Lung microvascular endothelial cell (primary cell): ENCODE measurements at places on chromosomes 16 and 17.

DNA sequence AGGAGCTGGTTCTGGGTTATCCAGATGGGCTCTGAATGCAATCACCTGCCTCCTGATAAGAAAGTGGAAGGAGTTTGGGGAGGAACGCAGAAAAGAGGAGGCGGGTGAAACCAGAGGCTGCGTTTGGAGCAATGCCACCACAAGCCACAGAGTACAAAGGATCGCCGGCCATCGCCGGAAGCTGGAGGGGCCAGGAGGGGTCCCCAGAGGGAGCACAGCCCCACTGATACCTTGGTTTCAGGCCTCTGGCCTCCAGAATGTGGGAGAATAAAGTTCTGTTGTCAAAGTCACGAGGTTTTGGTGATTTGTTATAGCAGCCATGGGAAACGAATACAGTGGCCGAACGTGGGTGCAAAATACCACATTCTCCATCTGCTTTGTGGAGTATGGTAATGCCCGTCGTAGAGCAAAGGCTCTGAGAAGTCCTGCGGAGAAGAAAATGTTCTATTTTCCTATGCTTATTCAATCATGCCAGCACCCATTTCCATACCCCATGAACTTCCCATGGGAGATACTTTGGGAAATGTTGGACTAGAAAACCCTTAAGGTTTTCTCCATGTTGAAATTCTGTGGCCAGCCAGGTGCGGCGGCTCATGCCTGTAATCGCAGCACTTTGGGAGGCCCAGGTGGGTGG is 51.4 kb downstream of the ZDHHC7 start:
- DNase-seq = no peak

DNA sequence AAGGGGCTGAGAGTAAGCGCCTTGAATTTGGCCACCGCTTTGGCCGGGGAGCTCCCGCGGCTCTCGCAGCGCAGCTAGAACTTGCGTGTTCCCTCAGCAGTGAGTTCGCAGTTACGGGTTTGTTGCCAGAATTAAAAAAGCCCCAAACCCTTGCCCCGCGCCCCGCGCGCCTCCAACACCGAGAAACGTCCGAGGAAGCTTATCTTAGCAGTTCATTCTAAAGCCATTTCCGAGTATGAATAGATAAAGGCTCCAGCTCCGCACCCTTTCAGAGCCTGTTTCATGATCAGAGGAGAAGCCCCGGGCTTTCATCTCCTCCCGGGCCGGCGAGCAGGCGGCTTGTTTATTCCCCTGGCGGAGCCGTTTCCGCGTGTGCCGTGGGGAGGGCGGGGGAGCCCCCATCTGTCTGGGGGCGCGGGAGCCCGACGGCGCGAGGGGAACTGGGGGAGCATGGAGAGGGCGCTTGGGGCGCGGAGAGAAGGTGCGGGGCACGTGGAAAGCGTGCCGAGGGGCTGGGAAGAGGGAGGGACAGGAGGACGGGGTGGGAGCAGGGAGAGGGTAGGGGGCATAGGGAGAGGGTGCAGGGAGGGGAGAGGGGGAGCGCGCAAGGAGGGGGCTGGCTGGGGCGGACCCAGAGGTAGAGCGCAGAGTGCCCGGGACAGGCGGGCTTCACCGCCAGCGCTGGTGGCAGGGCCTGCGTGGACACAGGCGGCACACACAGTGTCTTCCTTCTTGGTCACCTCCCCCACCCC is 9.9 kb downstream of the TBX4 start:
- no peak for DNase-seq

DNA sequence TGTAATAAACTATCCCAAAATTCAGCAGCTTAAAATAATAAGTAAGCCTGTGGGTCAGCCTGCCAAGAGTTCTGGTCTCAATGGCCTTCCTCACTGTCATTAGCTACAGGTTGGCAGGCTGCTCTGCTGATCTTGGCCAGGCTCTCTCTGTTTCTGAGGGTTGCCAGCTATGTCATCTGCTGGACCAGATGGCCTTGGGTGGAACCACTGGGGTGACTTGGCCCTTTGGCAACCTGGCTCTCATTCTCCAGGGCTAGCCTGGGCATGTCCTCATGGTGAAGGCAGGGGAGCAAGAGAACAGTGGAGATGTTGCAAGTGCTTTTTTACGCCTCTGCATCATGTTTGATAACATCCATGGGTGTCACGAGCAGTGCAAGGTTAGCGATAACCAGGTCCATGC is 13.9 kb downstream of the ITGAM start:
- DNase-seq = no peak

GRCh38 chr16:75263291-75263962 is 12.0 kb upstream of the BCAR1 start:
- DNase-seq = no peak

GRCh38 chr17:14014657-14015056 is 54.6 kb upstream of the COX10 start:
- DNase-seq = no peak

GRCh38 chr16:49625311-49626065 is 230.4 kb downstream of the ZNF423 start:
- no peak for DNase-seq

DNA sequence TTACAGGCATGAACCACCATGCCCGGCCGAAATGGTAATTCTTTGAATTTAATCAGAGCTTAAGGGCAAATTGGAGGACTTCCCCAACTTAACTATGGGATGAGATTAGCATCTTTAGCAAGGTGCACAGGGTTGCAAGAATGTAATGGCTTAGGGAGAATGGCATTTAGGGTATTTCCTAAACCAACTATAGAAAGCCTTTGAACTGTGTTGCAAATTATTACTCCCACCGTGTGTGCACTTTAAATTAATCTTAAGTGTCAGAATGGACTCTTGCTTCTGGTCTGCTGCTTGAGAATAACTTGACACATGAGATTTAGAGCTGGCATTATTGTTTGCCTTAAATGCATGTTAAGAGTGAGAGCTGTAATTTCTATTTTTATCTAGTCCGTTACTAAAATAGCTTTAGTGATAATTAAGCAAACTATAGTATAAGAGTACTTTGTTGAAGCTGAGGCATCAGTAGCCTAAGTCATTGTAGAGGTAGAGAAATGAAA is 59.8 kb downstream of the TUBD1 start:
- DNase-seq = peak; percentile 61

DNA sequence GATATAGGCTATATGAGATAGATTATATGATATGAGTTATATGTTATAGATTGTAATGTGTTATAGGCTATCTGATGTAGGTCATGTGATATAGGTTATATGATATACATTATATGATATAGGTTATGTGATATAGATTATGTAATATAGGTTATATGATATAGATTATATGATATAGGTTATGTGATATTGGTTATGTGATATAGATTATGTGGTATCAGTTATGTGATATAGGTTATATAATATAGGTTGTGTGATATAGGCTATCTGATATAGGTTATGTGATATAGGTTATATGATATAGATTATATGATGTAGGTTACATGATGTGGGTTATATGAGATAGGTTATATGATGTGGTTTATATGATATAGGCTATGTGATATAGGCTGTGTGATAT is 68.5 kb downstream of the RGS9 start:
- no peak for DNase-seq

DNA sequence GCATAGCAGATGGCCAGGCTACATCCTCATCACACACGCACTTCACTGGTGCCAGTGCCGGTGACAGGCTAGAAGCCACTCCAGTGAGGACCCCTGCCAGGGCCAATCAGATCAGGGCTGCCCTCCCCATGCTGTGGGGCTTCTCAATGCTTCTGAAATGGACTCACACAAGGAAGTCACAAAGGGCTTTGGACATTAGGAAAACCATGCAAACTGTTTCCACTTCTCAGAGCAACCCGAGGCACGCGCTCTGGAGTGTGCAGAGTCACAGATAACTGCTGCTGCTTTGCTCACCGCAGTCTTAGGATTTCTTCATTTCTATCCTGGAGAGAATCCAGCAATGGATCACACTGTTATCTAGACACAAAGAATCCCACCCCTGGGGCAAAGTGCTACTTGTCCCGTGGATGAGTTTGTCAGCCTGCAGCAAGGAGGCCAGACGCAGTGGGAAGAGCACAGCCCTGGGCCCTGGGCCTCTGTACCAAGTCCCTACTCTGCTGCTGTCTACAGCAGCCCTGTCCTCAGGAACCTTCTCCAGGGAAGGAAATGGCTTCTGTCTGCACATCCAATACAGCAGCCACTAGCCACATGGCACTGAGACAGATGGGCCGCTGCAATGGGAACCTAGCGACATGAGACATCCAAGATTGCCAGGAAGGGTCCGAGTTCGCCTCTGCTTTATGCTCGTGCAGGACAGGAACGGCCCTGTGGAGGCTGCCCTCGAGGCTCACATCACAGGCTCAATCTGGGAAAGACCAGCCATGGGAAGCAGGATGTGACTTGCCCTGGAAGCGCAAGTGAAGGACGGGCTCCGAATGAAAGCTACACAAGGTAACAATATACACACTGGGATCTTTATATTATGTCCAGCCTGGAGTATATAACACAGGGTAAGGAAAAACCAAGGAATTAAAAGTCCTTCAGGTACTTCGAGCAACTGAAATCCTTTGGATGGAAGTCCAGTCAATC is 169.3 kb downstream of the ZFHX3 start:
- DNase-seq = no peak

DNA sequence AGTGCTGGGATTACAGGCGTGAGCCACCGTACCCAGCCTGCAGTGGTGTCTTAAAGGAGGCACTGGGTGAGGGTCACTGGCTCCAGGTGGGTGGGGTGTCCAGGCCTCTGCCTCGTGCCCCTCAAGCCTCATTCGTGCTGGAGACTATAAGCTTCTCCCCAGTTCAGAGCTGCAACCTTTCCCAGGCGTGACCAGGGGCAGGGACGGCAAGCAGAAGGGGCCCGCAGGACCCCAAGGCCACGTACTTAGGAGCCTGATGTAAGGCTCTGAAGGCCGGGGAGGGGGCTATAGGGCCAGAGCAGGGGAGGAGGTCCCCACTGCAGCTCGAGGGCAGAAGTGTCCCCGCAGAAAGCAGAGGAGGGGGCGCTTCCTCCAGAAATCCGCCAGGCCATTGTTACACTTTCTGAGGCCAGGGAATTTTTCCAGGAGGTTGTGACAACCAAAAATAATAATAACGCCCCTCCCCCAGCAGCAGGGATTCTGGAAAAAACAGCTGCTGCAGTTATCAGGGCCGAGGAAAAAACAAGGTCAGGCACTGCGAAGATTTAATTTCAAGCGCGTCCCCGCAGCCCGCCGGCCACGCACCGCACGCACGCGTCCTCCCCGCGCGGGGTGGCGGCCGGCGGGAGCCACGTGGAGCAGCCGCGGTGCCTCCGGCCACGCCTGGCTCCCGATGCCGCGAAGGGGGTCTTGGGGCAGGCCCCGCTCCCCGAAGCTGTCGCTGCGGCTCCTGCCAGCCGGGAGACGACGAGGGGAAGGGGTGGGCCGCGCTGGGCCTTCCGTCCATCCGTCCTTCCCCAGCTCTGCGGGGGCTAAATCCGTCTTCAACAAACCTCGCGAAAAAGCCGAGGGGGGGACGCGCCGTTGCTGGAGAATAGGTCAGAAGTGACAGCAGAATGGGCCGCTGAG is 45.8 kb upstream of the SLC38A10 start:
- peak; percentile 80 for DNase-seq

DNA sequence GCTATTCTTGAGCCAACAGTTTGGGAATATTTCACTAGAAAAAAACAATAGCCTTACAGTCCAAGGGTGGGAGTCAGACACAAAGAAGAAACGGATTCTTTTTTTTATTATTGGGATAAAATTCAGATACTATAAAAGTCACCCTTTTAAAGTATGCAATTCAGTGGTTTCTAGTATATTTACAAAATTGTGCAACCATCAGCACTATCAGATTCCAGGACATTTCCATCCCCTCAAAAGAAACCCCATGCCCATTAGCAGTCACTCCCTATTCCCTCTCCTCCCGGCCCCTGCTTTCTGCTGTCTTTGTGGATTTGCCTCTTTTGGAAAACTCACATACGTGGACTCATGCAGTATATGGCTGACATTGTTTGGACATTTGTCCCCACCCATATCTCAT is 134.4 kb downstream of the C16orf95 start:
- DNase-seq = no peak

DNA sequence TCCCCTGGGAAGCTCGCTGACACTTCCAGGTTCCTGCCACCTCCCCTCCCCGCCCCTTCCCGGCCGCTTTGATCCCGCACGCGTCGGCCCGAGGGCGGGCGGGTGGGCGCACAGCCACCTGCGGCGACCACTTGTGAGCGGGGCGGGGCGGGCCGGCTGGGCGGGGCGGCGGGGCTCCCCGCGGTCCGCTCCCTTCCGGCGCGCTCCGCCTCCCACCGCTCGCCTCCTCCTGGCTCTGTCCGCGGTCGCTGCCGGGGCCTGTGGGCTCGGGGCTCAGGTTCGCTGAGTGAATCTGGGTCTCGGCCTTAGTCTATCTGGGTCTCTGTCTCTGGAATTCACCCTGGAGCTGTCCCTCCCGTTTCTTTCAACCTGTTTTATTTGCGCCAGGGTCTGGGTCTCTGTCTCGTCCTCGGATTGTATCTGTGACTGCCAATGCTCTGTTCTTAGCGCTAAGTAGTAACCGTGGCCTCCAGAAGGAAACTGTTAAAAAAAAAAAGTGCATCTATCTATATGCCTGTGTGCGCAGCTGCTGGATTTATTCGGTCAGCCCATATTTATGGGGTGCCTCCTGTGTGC is 2.7 kb upstream of the HES7 start:
- peak; percentile 36 for DNase-seq

GRCh38 chr16:86955136-86955855 is 361.9 kb downstream of the C16orf95 start:
- no peak for DNase-seq

GRCh38 chr17:72411124-72411563 is 290.3 kb downstream of the SOX9 start:
- no peak for DNase-seq

GRCh38 chr16:86221085-86221484 is 289.2 kb upstream of the FOXF1 start:
- no peak for DNase-seq

- no peak for DNase-seq
Measured at GRCh38 chr16:7614021-7614795, 281.6 kb downstream of the RBFOX1 start.

GRCh38 chr16:89317729-89318429 is 100.4 kb downstream of the ZNF778 start:
- DNase-seq = no peak

DNA sequence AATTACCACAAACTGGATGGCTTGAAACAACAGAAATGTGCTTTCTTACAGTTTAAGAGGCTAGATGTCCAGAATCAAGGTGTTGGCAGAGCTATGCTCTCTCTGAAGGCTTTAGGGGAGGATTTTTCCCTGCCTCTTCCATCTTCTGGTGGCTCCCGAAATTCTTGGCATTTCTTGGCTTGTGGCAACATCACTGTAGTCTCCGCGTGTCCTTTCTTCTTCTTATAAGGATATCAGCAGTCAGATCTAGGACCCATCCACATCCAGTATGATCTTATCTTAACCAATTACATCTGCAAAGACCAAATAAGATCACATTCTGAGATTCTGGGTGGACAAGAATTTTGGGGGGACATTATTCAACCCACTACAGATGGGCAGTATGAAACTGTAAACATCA is 119.2 kb upstream of the PMFBP1 start:
- DNase-seq = no peak

DNA sequence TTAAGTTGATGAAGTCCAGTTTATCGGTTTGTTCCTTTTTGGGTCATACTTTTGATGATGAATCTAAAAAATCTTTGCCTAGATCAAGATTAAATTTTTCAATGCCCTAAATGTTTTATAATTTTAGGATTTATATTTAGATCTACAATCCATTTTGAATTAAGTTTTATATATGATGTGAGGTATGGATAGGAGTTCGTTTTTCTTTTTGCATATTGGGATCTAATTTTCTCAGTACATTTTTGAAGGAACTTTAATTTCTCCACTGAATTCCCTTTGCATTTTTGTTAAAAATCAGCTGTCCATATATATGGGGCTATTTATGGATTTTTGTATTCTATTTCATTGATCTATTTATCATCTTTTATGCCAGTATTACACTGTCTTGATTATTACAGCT is 125.5 kb upstream of the HS3ST2 start:
- DNase-seq = no peak

GRCh38 chr16:16048904-16049582 is 99.6 kb downstream of the ABCC1 start:
- DNase-seq = no peak
